ENCODE measurements at places on chromosomes 4 and X.
A peak's percentile ranks its signal among the peaks of the same experiment; 100 is the strongest.

GRCh38 chrX:119177278-119177677 lies 49.7 kb upstream of the KIAA1210 start:
- DNase-seq, result no peak

DNA sequence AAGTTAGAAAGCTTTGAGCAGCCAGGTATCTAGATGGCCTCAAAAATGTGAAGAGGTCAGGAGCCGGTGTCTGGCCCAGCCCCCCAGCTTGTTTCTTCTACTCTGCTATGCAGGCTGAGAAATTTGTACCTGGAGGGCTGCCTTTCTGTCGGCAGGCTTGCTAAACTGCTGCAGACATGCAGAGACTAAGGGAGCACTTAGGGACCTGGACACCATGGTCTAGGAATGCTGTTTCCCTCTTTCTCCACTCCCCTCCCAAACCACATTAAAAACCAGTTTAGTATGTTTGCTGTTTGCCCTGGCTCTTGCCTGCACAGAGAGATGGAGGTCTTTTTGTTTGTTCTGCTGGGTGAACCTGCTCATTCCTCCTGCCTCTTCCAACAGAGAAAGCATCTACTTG lies 157.1 kb upstream of the DGKK start:
- DNase-seq, result no peak

DNA sequence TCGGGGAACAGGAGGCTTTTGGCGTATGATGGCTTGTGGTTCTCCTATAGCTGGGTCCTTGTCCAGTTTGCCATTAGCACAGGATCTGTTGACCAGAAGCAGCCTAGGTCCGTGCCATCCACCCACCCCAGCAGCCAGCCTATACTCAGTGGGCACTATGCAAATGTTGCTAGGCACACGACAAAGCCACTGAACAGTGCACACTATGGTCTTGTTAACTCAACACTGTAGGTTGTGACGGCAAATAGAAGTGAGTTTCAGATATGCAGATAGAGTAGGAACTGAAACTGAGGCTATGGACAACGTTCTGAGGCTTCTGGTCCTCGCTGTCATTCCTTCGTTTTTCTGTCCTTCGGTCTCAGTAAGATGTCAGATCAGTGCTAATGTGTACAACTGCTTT lies 541.3 kb upstream of the TENM3 start:
- no peak for DNase-seq

DNA sequence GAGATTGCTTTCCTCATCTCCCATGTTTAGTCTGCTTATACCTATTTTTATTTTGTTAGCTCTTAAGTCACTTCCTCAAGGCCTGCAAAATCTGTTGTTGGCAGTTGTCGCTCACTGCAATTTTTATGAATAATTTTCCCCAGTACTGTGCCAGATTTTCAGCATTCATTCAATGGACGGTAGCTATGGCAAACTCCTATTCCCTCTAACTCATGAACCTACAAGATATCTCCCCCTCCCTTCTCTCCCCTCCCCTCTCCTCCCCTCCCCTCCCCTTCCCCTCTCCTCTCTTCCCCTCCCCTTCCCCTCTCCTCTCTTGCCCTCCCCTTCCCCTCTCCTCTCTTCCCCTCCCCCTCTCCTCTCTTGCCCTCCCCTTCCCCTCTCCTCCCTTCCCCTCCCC lies 160.4 kb downstream of the FRAS1 start:
- no peak for DNase-seq

- peak; percentile 73 for DNase-seq
These were observed 225.0 kb upstream of the PUDP start for GRCh38 chrX:7372825-7373525.

DNA sequence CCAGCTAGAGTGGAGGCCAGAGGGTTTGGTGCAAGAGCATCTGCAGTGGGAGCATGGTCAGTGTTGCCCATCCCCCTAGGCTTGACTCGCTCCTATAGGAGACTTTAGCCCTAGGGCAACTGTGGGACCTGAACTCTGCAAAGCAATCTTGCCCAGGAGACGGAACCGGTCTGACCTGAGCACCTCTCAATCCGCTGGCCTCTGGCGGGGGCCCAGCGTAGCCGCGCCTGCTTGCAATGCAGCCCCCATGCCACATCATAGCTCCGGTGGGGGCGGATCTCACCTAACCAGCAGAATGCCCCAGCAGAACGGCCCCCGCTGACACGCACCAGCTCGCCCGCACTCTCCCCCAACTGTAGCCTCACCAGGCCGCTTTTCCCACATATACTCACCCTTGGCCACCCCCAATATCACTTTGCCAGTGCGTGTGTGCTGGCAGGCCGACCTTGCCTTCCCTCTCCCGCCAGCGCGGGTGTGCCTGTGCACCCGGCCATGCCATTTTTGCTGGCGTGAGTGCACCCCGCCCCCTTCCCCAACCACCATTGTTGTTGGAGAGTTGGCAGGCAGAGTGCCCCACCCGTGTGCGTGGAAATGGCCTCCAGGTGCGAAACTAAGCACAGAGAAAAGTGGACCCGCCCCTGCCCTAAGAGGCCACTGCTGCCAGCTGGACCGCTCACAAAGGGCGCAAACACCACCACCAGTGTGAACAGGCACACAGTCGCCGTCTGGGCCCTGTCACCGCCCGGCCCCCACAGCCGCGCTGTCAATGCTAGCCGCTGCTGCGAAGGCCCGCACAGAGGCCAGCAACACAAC lies 5.8 kb downstream of the BEX4 start:
- no peak for DNase-seq

GRCh38 chrX:73581002-73581628 lies 18.1 kb downstream of the CHIC1 start:
- no peak for DNase-seq

Data from EL (cell line).